Erythroblast (primary cell): ENCODE measurements at places on chromosomes 6 and 20.

- DNase-seq: no peak
Measured at GRCh38 chr20:49692941-49693340, 20.7 kb downstream of the B4GALT5 start.

- DNase-seq: peak; percentile 43
Measured at GRCh38 chr6:39892490-39893129, 41.7 kb downstream of the MOCS1 start.

- DNase-seq: peak; percentile 60
Measured at GRCh38 chr6:99588618-99589289, 17.9 kb upstream of the PRDM13 start.

DNA sequence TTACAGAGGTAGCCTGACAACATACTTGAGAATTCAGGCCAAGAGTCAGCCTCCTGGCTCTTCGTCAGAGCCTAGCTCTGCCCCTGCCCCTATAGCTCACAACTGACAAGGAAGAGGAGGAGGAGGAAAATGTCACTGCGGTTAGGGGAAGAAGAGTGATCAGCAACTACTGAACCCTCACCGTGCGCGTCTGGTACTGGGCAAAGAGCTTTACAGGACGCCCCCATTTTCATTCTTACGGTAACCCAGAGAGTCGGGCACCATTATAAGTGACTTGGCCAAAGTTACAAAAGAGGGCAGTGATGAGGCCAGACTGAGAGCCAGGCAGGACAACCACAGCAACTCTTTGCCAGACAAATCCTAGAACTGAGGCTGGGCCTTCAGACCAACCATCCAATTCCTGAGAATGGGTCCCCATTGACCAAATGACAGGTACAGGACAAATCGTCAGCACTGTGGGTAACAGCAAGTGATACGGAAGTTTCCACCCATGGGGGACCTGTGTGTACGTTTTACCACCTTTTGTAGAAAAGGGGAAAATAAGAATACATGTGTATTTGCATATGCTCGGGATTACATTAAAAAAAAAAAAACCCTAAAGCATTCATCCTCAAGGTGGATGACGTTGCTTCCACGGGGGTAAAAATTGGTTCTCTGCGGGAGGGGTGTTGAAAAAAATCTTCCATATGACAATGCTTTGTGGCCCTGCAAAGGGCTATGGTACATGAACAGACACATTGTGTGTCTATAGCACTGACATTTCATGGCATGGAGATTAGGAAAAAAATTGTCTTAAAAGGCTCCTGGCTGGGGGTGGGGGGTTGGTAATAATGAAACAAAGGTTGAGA lies 118.0 kb downstream of the NFATC2 start:
- no peak for DNase-seq

- DNase-seq: no peak
Measured at GRCh38 chr6:45082091-45082490, 246.0 kb upstream of the RUNX2 start.

GRCh38 chr20:1844325-1845162 lies 50.7 kb upstream of the SIRPA start:
- no peak for DNase-seq

DNA sequence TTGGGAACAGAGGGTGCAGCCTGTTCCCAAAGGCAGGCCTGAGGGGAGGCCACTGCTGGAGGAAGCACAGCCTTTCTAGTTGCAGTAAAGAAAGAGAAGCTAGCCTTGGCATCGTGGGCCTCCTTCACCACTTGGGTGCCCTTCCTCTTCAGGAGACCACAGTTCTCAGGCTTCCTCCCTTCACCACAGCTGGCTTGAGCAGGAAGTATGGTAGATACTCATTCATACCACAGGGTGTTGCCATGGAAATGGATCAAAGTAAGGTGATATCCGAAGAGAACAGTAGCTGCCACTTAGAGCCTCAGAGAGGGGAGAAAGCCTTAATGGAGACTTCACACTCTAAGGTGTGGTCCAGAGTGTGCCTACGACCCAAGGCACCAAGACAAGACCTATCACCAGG lies 120.4 kb upstream of the RIPOR2 start:
- DNase-seq: no peak

- no peak for DNase-seq
Measured at GRCh38 chr20:1902188-1902587, 7.0 kb downstream of the SIRPA start.

DNA sequence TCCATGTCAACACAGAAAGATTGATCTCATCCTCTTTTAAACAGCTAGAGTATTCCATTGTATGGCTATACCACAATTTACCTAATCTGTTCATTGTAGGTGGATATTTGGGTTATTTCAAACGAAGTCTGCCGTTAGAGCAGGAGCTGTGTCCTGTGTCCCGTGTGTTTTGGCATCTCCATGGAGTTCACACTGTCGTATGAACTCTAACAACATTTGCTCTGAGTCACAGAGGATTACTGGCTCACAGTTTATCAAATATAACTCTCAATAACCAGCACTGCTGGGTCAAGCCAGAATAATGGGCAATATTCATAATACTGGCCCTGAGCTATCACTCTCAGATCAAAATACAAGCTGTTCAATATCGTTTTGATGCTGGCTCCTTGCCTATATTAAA lies 16.4 kb downstream of the TRAM2 start:
- DNase-seq: no peak

GRCh38 chr6:17015144-17015543 lies 86.7 kb upstream of the STMND1 start:
- DNase-seq: no peak
